ENCODE measurements at places on chromosomes 2 and 18.

GRCh38 chr2:135198481-135198880, 146.4 kb downstream of the RAB3GAP1 start:
- no peak for DNase-seq

DNA sequence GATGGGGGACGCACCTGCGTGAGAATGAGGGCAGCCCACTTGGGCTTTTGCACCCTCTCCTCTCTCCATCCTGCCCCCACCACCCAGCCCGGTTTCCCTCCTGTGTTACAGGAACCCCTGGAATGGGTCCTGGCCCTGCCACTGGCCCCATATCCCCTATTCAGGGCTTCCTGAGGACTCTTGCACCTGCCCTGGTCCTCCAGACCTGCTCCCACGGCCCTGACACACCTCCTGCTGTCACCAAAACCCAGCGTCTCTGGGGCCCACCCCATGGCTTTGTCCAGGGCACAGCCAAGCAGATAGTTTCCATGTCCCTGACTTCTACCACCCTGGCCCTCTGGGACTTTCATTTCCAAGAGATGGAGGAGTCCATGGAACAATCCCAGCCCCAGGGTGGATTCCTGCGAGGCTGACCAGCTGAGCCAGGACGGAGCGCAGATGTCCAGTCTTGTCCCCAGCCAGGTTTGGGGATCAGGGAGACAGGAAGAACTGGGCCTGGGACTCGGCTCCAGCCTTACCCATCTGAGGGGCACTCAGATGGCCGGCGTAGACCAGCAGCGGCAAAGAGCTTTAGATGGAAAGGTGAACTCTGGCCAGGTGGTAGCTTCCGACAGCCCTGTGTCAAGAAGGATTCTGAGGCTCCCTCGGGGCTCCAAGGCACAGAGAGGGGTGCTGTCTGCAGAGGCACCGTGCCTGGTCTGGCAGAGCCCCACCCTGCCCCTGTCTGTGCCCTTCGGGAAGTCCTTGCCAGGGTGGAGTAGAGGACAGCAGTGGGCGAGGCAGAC, 12.0 kb downstream of the GPR35 start:
- DNase-seq: no peak

DNA sequence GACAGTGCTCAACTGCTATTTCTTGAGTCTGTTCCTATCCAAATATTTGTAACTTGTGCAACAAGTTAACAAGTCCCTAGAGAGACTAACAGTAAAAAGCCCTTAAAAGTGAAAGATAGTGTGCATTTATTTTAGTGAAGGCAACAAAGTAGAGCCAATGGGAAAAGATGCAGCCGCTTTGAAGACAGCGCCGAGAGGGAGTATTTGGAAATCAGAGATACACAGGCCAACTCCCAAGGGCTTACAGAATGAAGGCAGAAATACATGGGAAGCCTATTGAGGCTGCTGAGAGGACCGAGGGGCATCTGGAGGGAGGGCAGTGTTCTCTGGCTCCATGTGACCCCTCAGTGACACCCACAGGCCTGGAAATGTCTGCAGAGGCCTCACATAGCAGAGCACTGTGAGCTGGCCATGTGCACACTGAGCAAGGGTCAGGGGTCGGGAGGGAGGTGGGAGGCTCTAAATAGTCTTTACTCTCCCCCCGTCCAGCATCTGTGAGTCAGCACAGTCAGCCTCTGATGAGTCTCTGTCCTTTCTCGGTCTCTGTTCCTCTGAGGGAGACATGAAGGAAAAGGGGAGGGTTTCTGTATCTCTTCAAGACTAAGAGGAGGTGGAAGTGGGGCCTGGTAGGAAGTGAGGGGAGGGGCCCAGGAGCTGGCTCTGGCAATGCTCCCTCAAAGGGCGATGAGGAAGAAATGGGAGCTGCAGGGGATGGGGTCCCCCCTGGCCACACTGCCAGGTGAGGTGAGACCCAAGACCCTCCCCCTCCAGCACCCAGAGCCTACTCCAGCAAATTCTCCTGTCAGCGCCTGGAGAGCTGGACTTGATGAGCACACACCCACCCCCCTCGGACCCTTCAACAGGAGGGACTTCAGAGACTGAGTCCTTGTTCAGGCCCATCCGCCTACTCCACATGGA, 133.6 kb downstream of the SP3 start:
- DNase-seq: no peak

GRCh38 chr2:107313316-107313715, 427.3 kb upstream of the ST6GAL2 start:
- no peak for DNase-seq

DNA sequence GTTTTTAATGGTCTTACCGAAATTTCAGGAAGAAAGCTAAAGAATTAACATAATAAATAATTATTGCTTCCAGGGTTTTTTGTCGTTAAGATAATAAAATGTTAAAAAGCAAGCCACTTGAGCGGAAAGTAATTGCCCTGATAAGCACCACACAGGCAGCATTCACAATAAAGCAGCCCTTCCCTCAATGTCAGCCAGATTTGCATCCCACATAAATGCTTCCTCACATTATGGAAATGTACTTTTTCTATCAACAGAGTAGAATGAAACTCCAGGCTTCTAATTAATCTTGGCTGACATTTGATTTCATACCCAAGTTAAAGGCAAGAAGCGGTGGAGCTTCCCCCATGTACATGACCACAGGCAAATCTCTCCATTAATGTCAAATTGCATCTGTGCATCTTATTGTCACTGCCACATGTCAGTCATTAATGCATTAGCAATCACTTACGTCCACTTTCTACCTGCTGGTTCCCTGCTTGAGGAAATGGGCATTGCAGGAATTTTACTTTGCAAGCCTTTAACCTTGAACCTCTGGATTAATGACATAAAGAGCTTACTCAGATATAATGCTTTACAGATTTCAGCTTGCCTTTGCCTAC, 26.2 kb downstream of the PTPRM start:
- DNase-seq: no peak

Data from activated naive CD8-positive, alpha-beta T cell treated with anti-CD3 and anti-CD28 coated beads, Interleukin-2, amount 50 U/mL, for 16 hours (primary cell).